ENCODE measurements at places on chromosomes 5 and 9. TPM values are rescaled to one million over a fixed set of nuclear protein-coding genes. Genes with fewer than 3 reads are reported as not detected.

Gene SLC34A1
- not detected for total RNA-seq

Gene UNC5A
- total RNA-seq = not detected

DNA sequence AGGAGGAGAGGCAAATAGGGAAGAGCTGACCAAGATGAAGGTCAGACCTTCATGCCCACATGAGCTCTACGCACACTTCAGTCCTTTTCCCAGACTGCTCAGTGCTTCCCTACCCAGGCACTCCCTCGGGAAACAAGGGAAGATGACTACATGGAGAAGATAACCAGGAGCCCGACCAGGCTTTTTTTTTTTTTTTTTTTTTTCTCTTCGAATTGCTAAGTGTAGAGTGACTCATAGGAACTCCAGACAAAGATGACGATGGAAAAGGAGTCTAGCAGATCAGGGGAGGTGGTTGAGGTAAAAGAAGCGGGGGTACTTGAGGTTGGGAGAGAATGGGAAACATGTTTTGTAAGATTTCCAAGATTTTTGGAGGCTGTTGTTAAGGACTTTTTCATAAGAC lies 526.1 kb downstream of the BNC2 start:
- DNase-seq = peak; percentile 93

DNA sequence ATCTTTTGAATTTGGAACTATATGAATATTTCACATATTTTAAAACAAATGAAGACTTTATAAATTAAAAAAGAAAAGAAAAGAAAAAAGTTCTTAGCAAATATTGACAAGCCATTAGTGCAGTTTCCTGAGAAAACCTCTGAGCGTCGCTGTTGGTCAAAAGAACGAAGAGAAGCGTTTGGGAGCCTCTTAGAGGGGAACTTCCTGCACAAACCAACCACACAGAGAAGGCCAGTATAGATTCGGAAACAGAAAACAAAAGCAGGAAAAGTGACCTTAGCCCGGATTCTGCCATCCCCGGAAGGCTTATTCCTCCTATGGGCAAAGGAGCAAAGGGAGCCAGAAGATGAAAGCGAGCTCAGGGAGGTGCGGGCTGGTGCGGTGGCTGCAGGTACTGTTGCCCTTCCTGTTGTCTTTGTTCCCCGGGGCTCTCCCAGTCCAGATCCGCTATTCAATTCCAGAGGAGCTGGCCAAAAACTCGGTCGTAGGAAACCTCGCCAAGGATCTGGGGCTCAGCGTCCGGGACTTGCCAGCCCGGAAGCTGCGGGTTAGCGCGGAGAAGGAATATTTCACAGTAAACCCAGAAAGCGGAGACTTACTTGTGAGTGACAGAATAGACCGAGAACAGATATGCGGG lies at the start of gene PCDHGB2:
Gene PCDHGB2, plus strand, starts transcription at position 205 of the 637 bp plus-strand sequence. Its CDS starts 142 bp downstream, at position 347.
- DNase-seq = peak; percentile 51

DNA sequence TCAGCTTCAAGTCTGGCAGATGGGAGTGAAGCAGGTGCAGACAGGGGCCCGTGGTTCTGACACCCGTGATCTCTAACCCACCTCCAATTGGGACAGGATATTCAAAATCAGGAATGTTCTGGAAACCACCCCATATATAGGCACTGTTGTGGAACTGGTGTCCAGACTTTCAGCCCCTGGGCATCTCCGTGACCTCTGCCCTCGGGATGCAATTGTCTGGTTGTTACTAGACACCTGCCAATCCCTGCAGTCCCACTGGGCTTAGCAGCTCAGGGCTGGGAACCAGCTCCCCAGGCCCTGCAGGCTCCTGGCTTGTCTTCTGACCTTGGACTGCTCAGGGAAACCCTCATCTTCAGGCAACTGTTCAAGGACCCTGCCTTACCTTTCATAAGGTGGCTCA lies 38.8 kb downstream of the NTNG2 start:
- DNase-seq = no peak

DNA sequence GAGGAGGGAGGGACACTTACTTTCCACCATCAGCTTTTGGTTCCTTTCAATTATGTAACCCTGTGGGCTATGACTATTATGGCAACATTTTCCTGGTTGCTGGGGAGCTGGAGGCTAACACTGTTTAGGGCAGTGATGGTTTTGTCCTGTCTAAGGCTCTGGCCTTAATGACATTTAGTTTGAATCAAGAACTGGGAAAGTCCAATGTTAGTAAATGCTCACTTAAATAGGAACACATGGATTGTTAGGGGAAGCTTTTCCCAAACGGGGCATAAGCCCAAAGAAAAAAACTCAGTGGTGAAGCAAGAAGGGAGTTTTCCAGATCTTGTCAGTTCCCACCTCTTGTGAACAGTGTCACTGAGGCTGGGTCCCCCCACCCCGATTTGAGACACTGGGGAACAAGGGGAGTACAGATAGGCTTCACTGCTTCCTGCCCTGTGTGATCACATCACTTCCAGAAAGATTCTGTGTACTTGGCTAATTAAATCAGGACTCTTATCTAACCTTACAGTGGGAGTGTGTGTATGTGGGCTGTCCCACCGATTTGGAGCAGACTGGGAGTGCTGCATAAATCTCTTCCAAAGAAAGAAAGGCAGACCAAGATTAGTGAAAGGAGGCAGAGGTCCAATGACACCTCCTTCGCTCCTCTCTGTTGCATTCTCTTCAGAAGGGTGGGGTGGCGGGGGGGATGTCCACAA lies 206.4 kb downstream of the PTTG1 start:
- DNase-seq = no peak

DNA sequence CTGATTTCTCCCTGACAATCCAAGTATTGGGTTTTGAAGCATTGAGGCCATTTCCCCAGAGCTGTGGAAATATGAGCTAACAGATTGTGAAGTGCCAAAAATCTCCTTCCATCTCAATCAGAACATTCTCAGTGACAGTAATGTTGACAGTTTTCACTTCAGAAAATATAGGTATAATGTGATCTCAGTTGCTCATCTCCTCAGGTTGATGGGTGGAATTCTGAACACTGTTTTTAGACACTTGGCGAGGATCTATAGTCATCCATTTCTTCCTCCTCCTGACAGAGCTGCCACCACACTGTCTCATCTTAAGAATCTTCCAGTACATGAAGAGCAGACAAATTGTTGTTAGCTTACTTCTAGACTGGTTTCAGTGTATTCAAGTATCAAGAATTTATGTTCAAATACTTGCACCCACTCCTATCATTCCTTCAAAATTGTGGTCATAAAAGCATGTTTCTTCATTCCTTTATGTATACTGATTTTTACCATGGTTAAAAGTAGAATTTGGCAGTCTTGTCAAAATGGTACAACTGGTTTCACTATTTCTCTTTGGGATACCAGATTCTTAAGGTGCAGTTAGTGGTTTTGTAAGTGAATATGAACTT lies 199.7 kb upstream of the TLE4 start:
- no peak for DNase-seq

DNA sequence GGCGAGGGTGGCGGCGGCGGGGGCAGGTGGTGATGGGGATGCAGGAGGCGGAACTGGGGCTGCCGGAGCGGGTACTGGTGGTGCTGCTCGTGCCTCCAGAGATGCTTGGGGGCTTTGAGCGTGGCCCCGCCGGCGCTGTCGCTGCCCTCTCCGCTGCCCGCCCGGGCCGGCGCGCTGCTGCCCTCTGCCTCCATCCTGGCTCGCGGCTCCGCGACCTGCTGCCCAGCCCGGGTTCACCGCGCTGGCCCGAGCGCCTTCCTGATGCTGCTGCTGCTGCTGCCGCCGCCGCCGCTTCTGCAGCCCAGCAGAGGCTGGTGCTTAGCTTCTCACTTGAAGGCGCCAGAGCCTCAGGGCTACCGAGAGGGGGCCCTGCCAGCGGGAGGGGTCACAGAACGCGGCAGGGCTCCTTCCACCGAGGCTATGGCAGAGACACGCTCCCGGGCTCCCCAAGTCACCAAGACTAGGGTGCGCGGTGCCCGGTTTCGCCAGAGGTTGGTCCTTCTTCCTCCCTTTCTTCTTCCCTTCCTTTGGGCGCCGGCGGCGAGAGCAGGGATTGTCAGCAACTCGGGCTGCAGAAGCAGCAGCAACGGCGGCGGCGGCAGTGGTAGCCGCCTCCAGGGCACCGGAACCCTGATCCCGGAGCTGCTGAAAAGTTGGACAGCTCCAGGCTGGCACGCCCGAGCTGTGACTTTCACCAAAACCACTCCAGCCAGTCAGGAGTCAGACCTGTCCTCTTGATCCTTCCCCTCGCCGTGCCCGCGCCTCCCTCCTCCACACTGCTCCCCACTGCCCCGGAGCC lies at the start of gene PDE4D:
Gene PDE4D, minus strand, starts transcription at position 298 of the 799 bp plus-strand sequence.
- DNase-seq = peak; percentile 66
